ENCODE measurements at places on chromosomes 2 and 18.

DNA sequence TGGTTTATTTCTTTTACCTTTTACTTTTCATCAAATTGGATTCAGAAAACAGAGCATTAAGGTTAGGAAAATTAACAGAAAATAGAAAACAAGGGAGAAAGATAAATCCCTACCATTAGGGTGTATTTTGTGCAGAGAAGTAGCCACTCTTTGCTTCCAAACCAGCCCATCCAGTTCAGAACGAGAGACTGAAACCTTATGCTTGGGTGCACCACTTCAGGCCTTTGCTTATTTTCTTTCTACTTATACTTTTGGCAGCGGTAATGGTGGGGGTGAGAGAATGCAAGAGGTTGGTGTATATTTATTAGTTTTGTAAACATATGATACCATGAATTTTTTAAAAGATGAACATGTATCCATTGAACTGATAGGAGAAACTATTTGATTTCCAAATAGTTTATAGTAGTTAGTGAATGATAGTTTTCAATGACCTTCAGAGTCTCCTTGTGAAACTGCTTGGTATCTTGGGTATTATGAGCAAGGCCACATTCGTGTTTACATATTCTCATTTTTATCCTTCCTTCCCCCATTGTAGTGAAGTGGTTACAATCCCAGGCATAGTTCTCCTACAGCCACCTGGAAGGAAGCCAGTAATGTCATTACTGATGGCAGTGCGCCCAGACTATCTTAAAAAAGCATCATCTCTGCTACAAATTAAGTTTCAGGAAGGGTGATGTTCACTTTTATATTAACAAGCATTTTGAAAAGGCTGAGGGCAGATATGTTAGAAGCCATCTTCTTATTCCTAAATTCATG lies 60.8 kb downstream of the MFSD6 start:
- DNase-seq: no peak

- no peak for DNase-seq
Observed at GRCh38 chr18:949724-950631, 45.3 kb downstream of the ADCYAP1 start.

DNA sequence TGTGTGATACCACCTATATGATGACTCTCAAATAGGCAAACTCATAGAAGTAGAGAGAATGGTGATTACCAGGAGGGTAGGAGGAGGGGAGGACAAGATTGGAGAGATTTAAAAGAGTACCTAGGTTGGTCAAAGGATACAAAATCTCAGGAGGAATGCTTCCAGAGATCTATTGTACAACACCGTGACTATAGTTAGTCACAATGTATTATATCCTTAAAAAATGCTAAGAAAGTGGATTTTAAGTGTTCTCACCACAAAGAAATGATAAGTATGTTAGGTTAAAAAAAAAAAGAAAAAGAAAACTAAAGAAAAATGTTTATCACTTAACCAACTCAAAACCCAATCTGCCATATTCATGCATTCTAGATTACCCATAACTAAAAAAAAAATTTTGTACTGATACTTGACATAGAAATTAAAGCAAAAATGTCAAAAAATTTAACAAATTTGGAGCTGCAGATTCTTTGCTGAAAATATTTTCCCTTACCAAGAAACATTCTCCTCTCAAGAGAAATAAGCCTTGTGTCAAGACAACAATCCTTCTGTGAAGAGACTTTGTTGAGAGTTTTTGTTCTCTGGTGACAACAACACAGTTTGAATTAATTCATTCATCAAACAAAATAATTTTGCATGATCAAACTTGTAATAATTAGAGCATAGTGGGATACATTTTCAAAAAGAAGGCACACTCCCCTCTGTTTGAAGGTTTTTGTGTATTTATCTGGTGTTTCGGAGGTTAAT lies 213.1 kb downstream of the DNER start:
- DNase-seq: no peak

DNA sequence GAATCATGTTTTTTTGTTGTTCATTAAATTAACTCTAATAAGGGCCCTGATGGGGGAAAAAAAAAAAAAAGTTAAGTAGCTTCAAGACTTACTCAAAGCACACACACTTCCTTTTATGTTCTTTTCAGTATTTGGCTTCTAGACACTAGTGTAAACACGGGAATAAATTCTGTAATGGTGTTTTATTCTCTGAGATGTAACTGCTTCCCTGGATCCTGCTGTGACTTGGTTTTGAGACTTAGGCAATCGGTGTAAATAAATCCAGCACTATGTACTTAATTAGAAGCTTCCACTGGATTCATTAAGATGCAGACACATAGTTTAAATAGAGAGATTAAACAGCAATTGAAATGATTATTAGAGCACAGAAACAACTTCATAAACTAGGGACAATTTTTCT lies 26.1 kb upstream of the AP1S3 start:
- no peak for DNase-seq

- peak; percentile 65 for DNase-seq
Observed at GRCh38 chr18:3060667-3061580, 48.0 kb upstream of the LPIN2 start.

GRCh38 chr2:136104977-136105376 lies 13.0 kb downstream of the CXCR4 start:
- no peak for DNase-seq

DNA sequence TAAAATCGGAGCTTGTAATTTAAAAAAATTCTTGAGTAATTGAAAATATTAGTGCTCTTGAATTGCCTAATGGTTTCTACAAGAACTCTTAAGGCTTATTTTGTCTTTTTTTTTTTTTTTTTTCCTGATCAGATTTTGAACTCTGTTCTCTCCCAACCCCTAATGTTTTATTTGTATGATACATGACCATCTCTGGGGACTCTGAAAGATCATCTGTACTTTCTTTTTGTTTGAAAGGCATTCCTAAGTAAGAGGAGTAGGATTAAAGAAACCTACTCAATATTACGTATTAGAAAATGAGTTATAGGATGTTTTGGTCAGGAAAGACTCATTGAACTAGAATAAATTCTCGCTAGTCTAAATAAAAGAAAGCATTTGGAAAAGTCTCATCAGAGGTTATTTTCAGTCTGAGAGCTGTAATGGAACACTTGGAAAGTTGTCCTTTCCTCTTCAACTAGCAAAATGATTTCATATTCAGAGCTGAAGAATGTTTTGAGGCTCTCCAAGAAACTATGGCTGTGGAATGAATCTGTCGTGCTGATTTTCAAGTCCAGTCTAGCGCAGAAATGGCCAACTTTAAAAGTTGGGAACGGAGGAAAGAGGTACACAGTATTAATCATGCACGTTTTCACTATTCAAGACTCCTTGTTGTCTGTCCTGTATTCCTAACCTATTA lies 182.7 kb downstream of the PRPF40A start:
- DNase-seq: no peak

DNA sequence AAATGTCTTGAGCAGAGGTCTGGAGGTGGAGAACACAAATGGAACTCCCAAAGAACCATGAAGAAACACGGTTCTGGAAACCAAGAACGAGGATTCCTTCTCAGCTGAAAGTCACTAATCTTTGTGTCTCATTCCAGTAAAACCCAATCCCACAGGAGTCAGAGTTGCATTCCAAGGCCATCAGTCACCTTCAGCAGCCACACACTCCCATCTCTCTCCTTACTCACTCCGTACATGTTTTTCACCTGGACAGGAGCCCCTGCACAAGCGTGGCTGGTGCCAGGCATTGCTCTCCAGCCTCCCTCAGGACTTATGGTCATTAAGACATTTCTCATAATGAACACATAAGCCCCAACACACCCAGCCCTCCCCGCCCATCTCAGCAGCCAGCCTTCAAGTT lies 175.4 kb upstream of the SIX2 start:
- DNase-seq: no peak

DNA sequence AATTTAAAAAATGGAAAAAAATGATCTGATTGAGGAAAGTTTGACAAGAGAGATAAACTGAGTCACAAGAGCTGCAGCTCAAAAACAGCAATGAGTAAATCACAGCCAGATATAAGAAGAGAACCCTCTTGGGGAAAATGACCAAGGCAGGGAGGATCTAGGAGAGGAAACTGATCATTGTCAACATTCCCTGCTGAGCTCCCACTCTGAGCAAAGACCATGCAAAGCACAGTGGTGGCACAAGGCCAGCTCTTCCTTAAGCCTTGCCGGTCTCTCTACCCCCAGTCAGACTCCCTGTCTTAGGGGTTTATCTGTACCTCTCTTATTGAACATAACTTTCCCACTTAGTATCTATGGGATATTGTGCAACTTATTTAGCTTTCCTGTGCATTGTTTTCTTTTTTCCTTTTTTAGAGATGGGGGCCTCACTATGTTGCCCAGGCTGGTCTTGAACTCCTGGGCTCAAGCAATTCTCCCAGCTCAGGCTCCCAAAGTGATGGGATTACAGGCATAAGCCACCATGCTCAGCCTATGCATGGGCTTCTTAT lies 54.0 kb upstream of the PPP1CB start:
- no peak for DNase-seq

DNA sequence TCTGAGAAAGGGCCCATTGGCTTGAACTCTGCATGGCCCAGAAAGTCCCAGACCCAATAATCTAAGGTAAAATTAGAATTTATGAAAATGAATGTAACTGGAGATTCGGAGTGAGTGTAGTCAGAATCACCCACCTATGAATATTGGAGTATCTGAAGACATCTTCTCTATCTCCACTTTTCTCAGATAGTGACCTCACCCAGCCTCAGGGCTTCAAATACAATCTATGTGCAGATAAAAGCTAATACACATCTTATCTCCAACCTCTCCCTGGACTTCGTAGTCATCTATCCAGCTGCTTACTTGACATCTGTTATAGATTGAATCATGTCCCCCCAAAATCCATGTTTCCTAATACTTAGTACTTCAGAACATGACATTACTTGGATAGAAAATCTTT lies 263.2 kb downstream of the RAD51AP2 start:
- no peak for DNase-seq

GRCh38 chr2:63893163-63893562 lies 51.5 kb downstream of the UGP2 start:
- DNase-seq: no peak

GRCh38 chr18:54957996-54958395 lies 1.3 kb downstream of the CCDC68 start:
- no peak for DNase-seq

DNA sequence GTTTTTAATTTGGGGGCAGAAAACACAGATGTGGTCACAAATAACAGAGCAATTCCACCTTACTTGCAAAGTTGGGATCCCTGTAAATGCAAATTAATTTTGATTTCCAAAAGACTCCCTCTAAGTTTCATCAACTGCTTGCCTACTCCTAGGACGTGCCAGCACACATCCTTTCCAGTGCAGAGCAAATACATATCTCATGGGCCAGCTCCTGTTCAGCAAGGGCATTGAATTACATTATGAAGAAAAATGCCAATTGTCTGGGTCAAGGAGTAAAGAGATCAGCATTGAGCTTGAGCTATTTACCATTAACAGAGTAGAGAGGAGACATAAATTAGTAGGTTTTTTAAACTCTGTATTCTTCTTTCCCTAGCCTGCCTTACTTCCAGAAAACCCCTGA lies 18.8 kb downstream of the PID1 start:
- DNase-seq: no peak

DNA sequence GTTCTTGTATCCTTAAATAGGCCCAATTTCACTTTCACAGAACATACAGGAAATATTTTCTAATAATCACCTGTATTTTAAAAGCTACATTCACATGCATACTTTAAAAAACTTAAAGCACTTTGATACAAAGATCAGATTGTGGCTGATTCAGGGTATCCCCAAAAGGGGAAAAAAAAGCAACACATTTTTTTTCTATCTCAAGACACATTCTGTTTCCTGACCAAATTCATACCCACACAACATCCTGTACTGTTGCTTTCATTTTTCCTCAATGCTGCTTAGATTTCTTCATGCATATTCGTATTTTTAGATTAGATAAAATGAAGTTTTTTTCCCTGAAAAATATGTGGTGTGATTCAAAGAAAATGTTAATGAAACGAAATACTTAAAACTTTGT lies 122.5 kb downstream of the TMEFF2 start:
- no peak for DNase-seq

- DNase-seq: no peak
Observed at GRCh38 chr2:217611056-217611455, 391.7 kb downstream of the TNS1 start.

DNA sequence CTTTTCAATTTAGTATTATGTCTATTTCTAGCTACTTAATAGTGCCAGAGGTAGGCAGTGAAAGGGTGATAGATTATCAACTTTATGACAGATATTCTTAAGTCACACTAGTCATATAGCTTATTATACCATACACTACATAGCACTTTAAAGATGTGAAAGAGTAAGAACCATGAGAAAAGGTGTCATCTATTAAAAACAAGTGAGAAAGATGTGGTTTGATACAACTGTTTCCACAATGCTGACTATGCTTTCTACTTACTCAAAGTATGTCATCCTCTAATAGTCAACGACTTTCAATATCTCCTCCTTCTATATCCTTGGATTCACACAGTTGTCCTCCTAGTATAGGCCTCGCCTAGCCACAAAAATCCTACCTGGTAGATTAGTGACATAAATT lies 132.9 kb upstream of the WDSUB1 start:
- DNase-seq: no peak
